ENCODE measurements at places on chromosomes 12 and 14.
A peak's percentile ranks its signal among the peaks of the same experiment; 100 is the strongest.

DNA sequence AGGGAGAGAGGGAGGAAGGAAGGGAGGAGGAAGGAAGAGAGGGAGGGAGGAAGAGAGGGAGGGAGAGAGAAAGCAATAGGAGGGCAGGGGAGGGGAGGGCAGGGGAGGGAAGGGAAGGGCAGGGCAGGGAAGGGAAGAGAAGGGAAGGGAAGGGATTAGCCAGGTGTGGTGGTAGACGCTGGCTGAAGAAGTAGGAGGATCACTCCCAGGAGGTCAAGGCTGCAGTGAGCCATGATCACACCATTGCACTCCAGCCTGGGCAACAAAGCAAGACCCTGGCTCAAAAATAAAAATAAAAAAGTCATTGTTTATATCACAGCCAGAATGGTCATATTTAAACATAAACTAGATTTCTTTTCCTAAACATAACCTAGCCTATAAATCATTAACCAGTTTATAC is 20.4 kb upstream of the EEA1 start:
- no peak for DNase-seq

DNA sequence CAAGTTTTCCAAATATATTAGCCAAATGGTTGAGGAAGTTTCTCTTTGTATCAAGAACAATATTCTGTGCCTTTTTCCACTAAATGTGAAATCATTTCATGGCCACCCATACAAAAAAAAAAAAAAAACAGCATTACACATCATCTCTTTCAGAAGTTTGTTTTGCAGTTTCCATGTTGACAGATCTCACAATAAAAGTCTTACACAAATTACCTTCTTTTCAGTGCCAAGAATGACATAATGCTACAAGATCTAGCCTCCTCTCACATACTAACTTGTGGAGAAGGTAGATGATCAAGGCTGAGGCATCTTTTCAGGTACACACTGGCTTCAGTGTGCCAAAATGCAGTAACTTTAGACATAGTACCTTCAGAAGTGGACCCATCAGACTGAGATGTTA is 35.3 kb downstream of the PRKD1 start:
- DNase-seq = peak; percentile 7

- no peak for DNase-seq
Measured at GRCh38 chr12:57487055-57487596, 742 bp upstream of the MARS1 start.

DNA sequence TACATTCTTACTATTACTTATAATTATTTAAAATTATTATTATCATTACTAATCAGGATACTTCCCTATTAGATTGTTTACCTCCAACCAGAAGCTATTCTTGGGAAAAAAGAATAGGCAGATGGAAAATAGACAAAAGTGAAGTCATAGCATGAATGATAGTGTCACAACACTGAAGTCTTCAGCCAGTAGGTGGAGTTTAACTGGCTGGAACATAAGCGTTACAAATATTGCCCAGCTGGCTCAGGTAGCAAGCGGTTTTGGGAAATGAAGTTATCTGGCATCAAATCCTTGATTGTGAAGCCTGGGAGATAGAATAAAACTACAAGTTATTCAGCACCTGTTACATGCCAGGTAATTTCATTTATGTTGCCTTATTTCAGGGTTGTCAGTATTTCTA is 762.9 kb downstream of the C12orf50 start:
- no peak for DNase-seq

DNA sequence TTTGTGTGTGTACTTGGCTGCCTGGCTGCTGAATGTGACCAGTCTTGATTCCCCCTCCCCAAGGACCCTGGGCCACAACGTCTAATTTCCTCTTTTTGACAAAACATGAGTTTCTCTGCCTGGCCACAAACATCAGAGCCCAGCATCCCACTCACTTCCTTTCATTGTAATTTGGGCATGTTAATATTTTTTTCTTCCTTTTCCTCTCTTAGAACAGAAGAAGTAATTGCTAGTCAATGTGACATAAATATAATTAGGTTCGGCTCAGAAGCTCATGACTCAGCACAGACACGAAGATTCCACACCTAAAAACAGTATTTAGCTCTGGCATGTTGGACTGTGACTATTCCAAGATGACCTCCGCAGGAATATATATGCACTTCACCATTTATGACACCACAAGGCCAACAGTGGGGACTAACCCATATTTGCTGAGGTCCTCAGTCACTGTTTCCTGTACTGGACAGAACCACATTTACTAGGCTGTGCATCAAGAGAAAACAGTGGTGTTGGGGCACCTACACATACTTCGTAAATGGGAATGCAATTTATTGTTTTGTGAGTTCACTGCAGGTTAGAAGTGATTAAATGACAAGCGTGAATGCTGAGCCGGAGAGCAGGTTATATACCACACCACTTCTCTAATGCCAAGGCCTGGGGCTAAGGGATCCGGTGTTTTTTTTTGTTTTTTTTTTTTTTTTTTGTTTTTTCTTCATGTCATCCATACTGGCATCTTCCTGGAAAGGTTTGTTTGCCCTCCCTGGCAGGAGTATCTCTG is 4.2 kb downstream of the GSG1 start:
- peak; percentile 51 for DNase-seq

GRCh38 chr14:87351007-87351406 is 642.0 kb downstream of the GALC start:
- DNase-seq = no peak

- no peak for DNase-seq
Measured at GRCh38 chr14:22176957-22177356, 412.1 kb downstream of the DAD1 start.

- no peak for DNase-seq
Measured at GRCh38 chr14:51202914-51203665, 37.0 kb upstream of the TMX1 start.

DNA sequence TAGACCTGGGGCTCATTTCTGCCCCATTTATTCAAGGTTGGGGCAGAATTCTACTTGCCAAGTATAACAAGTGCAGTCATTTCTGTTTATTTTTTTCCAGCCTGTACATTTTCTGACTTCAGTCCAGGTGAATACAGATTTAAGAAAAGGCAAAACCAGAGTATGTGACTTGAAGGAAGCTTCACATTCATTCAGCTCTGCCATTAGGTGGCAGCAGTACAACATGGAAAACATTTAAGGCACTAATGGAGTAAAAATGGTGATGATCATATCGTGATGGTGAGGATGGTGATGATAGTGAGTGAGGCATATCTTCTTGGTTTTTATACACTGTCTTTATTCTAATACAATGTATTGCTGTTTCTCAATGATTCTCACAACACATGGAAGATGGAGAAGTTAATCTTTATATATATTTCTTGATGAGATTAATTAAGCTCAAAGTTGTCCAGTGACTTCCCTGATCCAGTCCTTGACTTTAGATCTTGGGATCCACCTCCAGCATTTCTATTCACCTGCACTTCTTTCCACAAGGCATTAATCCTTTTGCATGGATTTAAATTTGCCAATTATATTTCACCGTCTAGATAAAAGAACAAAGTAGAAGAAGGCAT is 176.7 kb upstream of the SEL1L start:
- DNase-seq = peak; percentile 14

DNA sequence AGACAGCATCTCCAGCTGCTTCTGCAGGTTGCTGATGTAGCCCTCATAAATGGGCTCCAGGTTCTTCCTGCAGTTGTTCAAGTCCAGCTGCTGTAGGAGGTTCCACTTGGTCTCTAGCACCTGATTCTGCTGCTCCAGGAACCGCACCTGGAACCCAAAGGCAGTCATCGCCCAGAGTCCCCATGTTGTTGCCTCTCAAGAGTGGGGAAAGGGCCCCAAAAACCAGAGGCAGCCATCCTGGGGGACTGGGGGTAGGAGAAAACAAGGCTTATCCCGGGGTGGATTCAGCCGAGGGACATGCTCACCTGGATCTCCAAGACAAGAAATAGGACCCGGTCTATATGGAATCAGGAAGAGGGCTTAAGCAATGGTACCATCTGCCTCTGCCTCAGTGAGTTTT is 2.3 kb downstream of the KRT72 start:
- no peak for DNase-seq

- DNase-seq = peak; percentile 3
Measured at GRCh38 chr14:88882236-88882635, 57.8 kb downstream of the TTC8 start.

DNA sequence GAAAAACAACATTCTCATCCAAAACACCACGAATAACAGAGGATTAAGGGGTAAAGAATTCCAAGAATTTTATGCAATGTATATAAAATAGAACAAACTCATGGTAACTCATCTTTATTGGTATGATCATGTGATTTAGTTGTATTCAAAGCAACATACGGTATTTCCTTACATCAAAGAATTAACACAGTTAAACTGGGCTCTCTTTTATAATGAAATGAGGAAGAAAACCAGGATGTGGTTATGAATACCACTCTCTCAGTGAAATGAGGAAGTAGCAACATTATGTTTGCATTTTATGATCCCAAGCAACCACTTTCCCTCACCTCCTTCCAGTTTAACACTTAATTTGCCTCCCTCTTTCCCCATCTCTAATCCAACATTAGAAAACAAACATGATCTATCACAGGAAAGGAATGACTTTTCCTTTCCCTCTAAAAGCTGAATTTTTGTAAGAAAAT is 22.9 kb downstream of the SPTLC2 start:
- DNase-seq = peak; percentile 85

- DNase-seq = peak; percentile 82
Measured at GRCh38 chr14:20652996-20653975, 11.8 kb upstream of the OR6S1 start.

- DNase-seq = no peak
Measured at GRCh38 chr12:95940514-95940913, 1.9 kb downstream of the CCDC38 start.

DNA sequence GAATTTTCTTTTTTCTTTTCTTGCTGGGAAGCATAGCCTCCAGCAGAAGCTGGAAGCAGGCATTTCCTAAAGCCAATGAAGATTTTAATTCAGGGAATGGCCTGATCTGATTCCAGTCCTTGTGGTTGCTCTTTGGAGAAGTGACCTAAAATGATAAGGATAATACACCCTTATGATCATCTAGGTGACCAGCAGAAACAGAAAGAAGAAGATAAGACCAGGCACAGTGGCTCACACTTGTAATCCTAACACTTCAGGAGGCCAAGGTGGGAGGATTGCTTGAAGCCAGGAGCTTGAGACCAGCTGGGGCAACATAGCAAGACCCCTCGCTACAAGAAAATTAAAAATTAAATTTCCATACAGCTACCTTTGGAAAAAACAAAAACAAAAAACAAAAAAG is 51.2 kb downstream of the EEA1 start:
- DNase-seq = no peak

DNA sequence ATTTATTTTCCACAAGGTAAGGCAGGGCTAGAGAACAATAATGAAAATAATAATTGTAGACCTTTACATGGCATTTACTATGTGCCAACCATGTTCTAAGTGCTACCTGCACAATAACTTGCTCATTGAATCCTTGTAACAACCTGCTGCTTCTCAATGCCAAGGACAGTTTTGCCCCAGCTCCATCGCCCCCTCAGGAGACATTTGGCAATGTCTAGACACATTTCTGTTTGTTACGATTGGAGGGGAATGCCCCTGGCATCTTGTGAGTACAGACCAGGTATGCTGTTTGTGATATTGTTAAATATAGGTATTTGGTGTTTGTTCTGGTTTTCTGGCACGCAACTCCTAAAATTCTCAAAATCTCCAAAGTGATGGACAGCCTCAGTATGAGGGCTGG is 8.1 kb upstream of the ATXN2 start:
- DNase-seq = no peak

Measured in fibroblast of skin of right biceps (primary cell).